NCI-H1105 (cell line): ENCODE measurements at places on chromosomes 12 and 14.
A peak's percentile ranks its signal among the peaks of the same experiment; 100 is the strongest.

DNA sequence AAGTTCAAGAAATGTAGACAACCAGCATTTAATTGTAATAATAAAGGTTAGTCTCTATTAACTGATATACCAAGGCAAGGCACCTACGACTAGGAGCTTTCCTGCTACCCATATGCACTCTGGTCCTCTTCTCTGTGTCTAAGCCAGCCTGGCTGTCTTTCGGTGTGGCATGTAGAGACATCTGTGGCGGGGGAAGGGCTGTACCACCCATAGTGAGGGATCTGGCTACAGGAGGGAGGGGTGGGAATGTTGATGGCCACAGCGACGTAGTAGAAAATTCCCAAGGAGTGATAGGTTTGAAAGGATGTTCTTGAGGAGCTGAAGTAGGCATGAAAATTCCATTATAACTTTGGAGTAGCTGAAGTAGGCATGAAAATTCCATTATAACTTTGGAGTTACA is 344.2 kb downstream of the ATP23 start:
- no peak for DNase-seq

- no peak for DNase-seq
Measured at GRCh38 chr14:60805841-60806430, 71.4 kb downstream of the MNAT1 start.

- DNase-seq, result no peak
Measured at GRCh38 chr14:89912221-89912620, 42.3 kb downstream of the EFCAB11 start.

DNA sequence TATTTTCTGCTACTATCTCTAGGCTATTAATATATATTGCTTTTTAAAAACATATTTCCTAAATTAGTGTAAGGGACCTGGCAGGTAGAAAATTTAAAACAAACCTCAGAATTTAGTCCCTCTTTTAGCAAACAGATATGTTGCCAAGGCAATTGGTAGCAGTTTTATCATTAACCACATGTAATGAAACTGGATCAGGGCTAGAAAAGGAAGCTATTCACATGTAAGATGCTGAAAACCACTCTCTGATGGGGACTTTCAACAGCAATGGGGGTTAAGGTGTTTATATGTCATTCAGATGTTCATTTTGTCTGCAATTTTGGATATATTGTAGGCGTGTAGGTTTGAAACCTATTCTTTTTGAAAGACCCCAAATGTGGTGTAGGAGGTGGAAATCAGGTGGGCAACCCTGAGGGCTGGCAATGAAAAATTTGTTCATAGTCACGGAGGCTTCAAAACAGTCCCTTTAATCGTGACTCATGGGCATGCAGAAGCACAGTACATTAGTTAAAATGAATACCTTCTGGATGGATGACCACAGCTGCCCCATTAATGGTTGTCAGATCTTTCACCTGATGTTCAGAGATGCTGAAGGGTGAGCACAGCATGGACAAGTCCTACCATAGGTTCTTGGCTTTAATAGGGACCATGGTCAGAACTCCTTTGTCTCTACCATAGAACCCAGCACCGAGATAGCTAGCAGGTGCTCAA is 5.9 kb upstream of the PKP2 start:
- no peak for DNase-seq

- DNase-seq, result no peak
Measured at GRCh38 chr14:104184506-104184905, 46.1 kb downstream of the KIF26A start.

GRCh38 chr12:16076970-16077522 is 165.9 kb downstream of the DERA start:
- no peak for DNase-seq

- DNase-seq, result peak; percentile 22
Measured at GRCh38 chr14:90760591-90761316, 55.5 kb downstream of the TTC7B start.

GRCh38 chr12:6053541-6053940 is 70.9 kb downstream of the VWF start:
- no peak for DNase-seq

GRCh38 chr12:49092816-49093406 is 1.7 kb downstream of the DHH start:
- no peak for DNase-seq

- no peak for DNase-seq
Measured at GRCh38 chr12:107115119-107115518, 21.8 kb upstream of the CRY1 start.

DNA sequence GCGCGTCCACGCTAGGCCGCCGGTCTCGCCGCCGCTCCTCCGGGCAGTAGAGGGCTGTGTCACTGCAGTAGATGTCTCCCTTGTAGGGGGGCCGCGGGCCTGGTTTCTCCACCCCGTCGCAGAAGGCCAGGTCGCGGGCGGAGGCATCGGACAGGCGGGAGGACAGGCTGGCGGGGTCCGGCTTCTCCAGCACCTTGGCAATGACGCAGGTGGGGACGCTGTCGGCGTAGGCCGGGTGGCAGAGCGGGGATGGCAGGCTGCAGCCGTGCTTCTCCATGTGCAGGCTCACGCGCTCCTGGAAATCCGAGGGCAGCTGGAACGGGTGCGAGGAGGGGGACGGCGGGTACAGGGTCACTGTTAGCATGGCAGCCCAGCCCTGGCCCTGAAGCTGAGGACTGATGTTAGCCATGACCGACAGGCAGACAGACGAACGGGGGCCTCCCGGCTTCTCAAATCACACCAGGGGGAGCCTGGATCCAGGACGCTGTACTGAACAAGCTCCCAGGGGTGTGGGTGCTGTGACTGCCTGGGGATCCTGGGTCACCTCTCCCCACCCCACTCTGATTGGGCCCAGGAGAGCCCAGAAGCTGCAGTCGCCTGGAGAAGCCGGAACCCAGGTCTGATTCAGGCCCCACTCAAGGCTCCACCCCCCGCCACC is 48.1 kb downstream of the BEGAIN start:
- no peak for DNase-seq

DNA sequence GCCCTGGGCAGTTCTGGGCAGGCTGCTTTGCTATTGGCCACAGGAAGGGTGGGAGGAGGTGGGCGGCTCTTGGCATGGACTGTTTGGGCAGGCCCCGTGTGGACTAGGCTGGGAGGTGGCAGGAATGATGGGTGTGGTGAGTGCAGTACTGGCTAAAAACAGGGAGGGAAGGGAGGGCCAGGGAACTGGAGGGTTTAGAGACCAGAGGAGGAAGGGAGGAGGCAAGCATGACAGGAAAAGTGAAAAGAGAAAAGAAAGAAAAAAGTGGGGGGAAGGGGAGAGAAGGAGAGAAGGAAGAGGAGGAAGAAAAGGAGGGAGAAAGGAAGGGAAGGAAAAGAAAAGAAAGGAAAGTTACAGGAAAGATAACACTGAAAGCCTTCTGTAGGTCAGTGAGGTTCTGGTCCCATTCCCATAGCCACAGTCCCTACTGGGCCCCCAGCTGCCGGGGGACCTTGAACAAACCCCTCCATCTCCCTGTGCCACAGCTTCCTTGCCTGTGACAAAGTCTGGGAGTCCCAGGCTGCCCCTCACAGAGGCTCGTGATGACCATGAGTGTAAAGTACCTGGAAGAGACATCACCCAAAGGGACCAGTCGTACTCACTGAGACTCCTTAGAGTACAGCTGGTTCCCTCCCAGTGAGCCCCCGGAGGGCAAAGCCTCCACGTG is 1.1 kb upstream of the C14orf132 start:
- no peak for DNase-seq

GRCh38 chr14:51789596-51789995 is 70.8 kb upstream of the GNG2 start:
- DNase-seq, result no peak

- DNase-seq, result no peak
Measured at GRCh38 chr14:89249065-89249695, 167.9 kb downstream of the FOXN3 start.

GRCh38 chr14:21070610-21071224 is 613 bp downstream of the ARHGEF40 start:
- DNase-seq, result peak; percentile 40

DNA sequence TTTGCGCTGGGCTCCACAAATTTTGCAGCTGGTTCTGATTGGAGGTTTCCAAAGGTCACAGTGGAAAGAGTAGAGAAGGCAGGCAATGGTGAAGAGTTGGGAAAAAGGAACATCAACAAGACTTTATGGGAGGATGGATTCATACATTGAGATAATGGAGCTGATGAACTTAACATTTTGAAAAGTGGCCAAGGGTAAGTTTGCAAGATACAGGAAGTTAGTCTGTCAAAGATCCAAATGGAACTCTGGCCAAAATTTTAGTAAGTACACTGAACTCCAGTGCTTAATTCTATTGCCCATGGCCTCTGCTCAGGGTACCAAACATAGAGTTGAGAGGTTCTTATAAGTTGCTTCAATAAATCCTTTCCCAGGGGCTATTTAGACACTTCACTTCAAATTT is 15.6 kb downstream of the CCER1 start:
- DNase-seq, result no peak

- no peak for DNase-seq
Measured at GRCh38 chr12:122048151-122048550, 26.5 kb downstream of the BCL7A start.

GRCh38 chr12:92619730-92620684 is 82.8 kb upstream of the PLEKHG7 start:
- no peak for DNase-seq

GRCh38 chr12:46005823-46006222 is 15.4 kb upstream of the SCAF11 start:
- DNase-seq, result no peak

DNA sequence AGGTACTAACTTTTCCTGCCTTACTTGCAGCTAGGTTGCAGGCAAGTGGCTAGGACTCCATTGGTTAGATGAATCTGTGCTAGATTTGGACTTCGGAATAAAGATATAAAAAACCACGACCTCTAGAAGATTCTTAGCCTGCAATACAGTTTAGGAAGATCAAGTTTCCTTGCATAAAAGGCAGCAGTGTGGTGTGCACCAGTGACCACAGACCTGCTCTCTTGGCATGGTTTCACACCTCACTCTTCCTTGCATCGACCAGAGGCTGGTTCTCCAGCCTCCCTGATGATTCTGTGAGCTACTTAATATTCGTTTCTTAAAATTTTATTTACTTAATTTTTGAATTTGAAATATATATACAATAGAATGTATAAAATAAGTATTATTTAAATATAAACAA is 9.8 kb downstream of the KLHDC1 start:
- DNase-seq, result no peak

GRCh38 chr12:43436597-43436996 is 115.4 kb downstream of the ADAMTS20 start:
- DNase-seq, result no peak

- DNase-seq, result no peak
Measured at GRCh38 chr12:7019043-7019569, 830 bp upstream of the LPCAT3 start.

GRCh38 chr12:90042920-90043641 is 334.4 kb upstream of the ATP2B1 start:
- no peak for DNase-seq

DNA sequence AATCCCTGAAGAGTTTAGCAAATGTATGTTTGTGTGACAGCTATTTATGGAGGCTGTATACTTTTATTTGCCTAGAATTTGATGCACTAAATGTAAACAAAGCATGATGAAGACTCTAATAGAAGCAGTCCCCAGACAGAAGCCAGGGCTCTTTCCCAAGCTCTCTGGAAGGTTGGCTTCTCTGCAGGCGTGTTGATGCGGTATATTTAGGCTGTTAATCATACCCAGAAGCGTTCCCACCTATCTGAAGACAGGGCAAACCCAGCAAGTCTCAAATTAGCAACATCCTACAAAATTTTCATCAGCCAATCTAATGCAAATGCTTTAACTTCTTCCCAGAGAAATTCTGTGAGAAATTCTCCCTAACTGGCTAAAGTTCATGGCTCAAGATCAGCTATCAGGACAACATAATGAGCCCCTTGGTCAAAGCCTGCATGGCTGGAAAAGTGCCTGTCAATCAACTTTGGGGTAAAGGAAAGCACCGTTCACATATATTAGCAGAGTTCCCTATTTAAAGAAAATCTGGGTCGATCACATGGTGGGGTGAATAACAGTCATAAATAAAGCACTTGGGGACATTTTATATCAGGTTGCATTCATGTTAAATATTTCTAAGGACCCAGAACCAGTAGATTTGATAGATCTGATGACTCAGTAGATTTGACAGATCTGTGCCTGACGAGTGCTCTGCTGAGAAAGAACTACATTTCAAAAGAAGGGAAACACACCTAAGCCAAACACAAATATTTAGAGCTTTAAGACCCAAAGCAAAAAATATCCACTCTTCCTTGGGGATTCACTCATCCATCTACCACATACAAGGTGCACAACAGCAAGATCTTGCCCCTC is 46.6 kb downstream of the KSR2 start:
- no peak for DNase-seq

GRCh38 chr14:39212034-39212433 is 21.7 kb upstream of the MIA2 start:
- no peak for DNase-seq

DNA sequence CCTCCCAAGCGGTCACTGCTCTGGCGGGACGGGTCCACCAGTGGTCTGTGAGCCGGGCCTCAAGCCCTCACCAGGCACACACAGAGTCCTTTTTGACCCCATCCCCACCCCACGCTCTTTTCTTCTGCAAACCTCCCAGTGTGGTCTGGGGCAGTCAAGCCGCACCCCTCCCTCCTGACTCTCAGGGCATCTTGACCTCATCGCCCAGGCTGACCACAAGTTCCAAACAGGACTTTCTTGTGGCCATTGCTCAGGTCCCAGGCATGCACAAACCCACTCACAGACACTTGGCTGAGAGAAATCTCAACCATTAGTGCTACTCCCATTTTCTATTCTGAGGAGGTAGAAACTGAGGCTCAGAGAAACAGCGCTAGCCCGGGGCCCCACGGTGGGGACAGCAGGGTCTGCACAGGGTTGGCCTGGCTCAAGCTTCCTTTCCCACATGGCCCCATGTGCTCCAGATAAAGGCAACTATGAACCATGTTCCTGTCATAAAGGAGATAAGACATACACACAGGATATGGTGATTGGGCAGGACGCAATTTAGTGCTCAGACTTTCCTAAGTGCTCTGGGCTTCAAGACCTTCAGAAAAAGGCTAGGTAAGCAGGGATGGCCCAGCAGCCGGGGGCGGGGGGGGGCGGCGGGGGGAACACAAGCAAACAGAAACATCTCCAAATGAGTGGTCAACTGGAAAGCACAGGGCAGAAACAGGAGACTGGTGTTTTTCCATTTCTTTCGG is 69.6 kb downstream of the ITPK1 start:
- DNase-seq, result no peak

GRCh38 chr12:64806593-64807460 is 17.6 kb upstream of the TBC1D30 start:
- no peak for DNase-seq

GRCh38 chr12:105202202-105202601 is 33.8 kb downstream of the APPL2 start:
- DNase-seq, result no peak

DNA sequence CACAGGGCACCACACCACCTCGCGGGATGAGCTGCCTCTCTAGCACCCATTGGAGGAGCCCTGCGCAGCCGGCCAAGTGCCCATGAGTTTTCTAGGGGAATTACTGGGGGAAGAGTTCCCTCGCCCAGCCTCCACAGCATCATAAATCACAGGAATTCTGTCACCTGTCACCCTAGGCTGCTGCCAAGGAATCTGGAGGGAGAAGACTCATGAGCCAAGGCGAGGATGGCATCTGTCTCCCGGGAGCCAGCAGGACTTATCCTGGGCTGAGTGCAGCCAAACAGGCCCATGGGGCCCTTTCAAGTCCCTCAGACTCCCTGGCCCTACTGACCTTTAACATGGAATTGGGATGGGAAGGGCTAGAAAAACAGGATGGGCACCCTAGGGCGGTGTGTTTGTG is 7.8 kb upstream of the OTUB2 start:
- no peak for DNase-seq

GRCh38 chr14:88961214-88961613 is 136.8 kb downstream of the TTC8 start:
- DNase-seq, result no peak

GRCh38 chr12:95201056-95201670 is 16.1 kb downstream of the FGD6 start:
- DNase-seq, result no peak
